Neural crest cell (in vitro differentiated cells): ENCODE measurements at places on chromosomes 7 and 10.
A peak's percentile ranks its signal among the peaks of the same experiment; 100 is the strongest.

- peak; percentile 80 for DNase-seq
Measured at GRCh38 chr7:100088621-100089457, at the start of gene COPS6. TSS of gene COPS6 (plus strand) at chr7:100088969. CDS start at chr7:100088991, 22 bp downstream.

DNA sequence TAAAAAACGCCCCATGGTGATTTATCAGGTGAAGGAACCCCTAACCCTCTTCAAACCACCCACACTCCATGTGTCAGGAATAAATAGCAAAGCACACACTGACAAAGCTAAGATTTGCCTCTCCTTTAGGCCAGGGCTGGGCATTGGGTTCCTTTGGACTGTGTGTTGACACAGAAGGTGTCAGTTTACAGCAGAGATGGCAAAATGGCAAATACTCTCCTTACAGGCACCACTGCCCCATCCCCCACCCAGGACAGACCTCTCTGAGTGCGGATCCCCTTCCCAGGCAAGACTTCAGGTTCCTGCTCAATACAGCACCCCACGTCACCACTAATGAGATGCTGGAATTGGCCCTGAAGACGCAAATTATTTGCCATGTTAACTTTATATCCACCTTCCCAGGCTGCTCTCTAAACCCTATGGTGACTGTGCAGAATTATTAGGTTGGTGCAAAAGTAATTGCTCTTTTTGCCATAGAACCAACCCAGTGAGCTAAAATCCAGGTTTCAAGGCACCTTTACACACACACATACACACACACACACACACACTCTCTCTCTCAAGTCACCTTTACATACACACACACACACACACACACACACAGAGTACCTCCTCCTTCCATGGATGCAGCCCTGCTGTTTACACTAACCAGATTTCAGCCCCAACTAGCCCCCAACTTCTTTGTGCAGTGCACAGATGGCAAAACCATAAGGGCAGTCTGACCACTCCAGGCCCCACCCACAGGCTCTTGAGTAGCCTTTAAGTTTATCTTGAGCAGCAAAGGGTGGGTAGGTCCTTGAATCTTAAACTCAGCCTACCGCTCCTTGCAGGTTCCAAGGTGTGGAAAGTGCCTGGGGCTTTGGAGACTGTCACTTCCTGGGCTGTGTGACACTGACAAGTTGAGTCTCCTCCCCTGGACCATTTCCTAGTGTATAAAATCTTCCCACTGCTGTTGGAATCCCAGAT lies 4.0 kb upstream of the ZCCHC24 start:
- no peak for DNase-seq

DNA sequence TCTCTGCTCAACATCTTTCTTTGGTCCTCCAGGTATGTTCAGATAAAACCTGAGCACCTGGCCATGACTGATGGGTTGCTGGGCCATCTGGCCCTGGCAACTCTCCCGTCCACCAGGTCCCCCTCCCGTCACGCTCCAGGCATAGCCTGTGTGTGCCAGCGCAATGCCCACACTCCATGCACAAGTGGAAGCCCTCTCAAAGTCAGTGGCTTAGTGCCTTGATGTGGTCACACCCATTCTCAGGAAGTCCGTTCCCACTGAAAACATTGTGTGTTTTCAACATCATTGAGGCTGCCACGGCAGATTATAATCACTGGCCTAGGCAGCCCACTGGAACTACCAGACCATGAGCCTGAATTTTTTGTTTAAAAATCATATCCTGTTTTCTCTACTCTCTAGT lies 170.6 kb upstream of the LANCL2 start:
- no peak for DNase-seq

GRCh38 chr10:31467791-31468535 lies 148.9 kb downstream of the ZEB1 start:
- no peak for DNase-seq

DNA sequence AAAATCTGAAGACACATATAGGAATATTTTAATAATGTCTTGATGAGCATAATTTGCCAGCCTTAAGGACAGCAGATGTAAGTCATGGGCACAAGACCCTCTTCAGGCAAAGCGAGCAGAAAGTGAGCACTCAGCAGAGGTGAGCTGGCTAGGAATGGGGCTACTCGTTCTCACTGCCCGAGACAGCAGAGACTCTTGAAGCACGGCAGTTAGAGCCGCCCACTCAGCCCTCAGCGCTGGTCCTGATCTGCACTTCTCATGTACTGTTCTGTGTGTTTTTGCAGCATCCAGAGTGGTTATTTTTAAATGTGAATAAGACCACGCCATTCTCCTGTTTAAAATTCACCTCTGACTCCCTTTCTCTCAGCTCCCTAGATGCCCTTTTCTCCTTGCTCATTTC lies 65.3 kb downstream of the GFRA1 start:
- DNase-seq = no peak
